ENCODE measurements at places on chromosomes 12 and 14. TPM values are rescaled to one million over a fixed set of nuclear protein-coding genes. Genes with fewer than 3 reads are reported as not detected.

SYNDIG1L gene
- total RNA-seq = 0.15 TPM

LLPH gene
- 4.5 TPM for total RNA-seq

SYT1 gene
- 1.3 TPM for total RNA-seq

SART3 gene
- 65.5 TPM for total RNA-seq

RNU4-1 gene
- total RNA-seq = under 0.01 TPM

KRT75 gene
- not detected for total RNA-seq

TMEM132C gene
- not detected for total RNA-seq

RND1 gene
- under 0.01 TPM for total RNA-seq

RERG gene
- not detected for total RNA-seq

ZBTB42 gene
- total RNA-seq = 3.2 TPM

CPM gene
- total RNA-seq = 91.2 TPM

LUM gene
- total RNA-seq = 202 TPM

P2RX2 gene
- total RNA-seq = not detected

GPATCH2L gene
- total RNA-seq = 48.5 TPM

GMFB gene
- 95.9 TPM for total RNA-seq

KCNH5 gene
- total RNA-seq = 2.3 TPM

RIC8B gene
- total RNA-seq = 14.6 TPM

GNB3 gene
- 1.7 TPM for total RNA-seq

GSKIP gene
- 63.2 TPM for total RNA-seq

KLRK1 gene
- total RNA-seq = 0.29 TPM

BATF gene
- not detected for total RNA-seq

DTX1 gene
- not detected for total RNA-seq

LMO3 gene
- total RNA-seq = 2.0 TPM

PELI2 gene
- total RNA-seq = 18.7 TPM

AGAP2 gene
- total RNA-seq = 0.15 TPM

TCL1B gene
- not detected for total RNA-seq

NUDT14 gene
- total RNA-seq = 8.3 TPM

FOXN4 gene
- total RNA-seq = not detected

GTF2A1 gene
- 29.5 TPM for total RNA-seq

TRHDE gene
- total RNA-seq = 42.5 TPM

TSHR gene
- 0.33 TPM for total RNA-seq

PPFIA2 gene
- 2.0 TPM for total RNA-seq

SDSL gene
- 6.1 TPM for total RNA-seq

AQP2 gene
- total RNA-seq = not detected

HOXC6 gene
- under 0.01 TPM for total RNA-seq

IGFBP6 gene
- total RNA-seq = 1,775 TPM

PIWIL1 gene
- total RNA-seq = not detected

B3GNT4 gene
- not detected for total RNA-seq

NELL2 gene
- not detected for total RNA-seq

INHBE gene
- 3.8 TPM for total RNA-seq

DEPDC4 gene
- 3.9 TPM for total RNA-seq

DYRK2 gene
- 19.8 TPM for total RNA-seq

PZP gene
- not detected for total RNA-seq

PNN gene
- total RNA-seq = 10.9 TPM

TMEM119 gene
- 611 TPM for total RNA-seq

ACRBP gene
- total RNA-seq = 0.29 TPM

GPD1 gene
- total RNA-seq = not detected
